CD4-positive, alpha-beta memory T cell (primary cell): ENCODE measurements at places on chromosomes 16 and 17. TPM values are rescaled to one million over a fixed set of nuclear protein-coding genes. Genes with fewer than 3 reads are reported as not detected.

CDRT15L2 gene
- total RNA-seq: not detected

KCTD5 gene
- total RNA-seq: 26.7 TPM

ACE gene
- 56.7 TPM for total RNA-seq

GINS3 gene
- total RNA-seq: 2.2 TPM

DNA sequence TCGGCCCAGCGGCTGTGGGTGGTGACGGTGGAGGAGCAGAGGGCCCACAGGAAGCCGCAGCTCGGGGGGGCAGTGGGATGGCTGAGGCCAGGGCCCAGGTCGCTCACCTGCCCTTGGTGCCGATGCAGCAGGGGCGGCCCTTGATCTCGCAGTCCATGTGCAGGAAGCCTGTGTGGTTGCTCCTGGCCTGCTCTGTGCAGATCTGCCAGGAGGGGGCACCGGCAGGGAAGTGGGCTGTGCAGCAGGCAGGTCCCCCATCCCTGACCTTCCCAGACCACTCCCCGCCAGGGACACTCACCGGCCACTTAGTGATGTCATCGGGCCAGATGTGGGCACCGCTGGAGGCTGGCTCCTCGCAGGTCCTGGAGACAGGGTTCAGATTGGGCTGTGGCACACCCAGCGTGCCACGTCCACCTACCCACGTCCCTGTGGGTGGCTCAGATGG lies 6.2 kb downstream of the AANAT start:
- DNase-seq: no peak

- no peak for DNase-seq
Observed at GRCh38 chr16:58885528-58886170, 151.5 kb upstream of the GOT2 start.

DNA sequence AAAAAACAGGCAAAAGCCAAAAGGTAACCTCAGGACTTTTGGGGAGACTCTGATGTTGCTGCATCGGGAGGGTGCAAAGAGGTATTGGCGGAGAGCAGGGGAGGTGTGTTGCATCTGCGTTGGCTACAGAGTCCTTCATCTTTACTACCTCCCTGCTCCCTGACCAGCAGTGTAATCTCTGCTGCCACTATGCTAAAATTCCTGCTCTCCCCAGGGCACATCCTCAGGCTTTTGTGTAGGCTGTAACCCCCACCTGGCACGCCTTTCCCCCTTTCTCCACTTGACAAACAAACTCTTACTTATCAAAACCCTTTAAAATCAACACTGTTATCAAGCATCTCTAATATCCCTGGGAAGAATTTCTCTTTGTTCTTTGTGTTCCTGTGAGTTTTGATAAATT lies 435.3 kb downstream of the HAPSTR1 start:
- no peak for DNase-seq

GRCh38 chr17:6677158-6677831 lies 25.7 kb downstream of the C17orf100 start:
- no peak for DNase-seq

DNA sequence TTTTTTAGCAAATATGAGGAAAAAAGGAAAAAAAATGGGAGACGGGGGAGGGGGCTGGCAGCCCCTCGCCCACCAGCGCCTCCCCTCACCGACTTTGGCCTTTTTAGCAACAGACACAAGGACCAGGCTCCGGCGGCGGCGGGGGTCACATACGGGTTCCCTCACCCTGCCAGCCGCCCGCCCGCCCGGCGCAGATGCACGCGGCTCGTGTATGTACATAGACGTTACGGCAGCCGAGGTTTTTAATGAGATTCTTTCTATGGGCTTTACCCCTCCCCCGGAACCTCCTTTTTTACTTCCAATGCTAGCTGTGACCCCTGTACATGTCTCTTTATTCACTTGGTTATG lies 1.2 kb upstream of the TMEM88 start:
- DNase-seq: peak; percentile 46

- DNase-seq: no peak
Observed at GRCh38 chr16:15542261-15542660, 100.7 kb downstream of the MARF1 start.
